ENCODE measurements at places on chromosomes 6 and 20.

DNA sequence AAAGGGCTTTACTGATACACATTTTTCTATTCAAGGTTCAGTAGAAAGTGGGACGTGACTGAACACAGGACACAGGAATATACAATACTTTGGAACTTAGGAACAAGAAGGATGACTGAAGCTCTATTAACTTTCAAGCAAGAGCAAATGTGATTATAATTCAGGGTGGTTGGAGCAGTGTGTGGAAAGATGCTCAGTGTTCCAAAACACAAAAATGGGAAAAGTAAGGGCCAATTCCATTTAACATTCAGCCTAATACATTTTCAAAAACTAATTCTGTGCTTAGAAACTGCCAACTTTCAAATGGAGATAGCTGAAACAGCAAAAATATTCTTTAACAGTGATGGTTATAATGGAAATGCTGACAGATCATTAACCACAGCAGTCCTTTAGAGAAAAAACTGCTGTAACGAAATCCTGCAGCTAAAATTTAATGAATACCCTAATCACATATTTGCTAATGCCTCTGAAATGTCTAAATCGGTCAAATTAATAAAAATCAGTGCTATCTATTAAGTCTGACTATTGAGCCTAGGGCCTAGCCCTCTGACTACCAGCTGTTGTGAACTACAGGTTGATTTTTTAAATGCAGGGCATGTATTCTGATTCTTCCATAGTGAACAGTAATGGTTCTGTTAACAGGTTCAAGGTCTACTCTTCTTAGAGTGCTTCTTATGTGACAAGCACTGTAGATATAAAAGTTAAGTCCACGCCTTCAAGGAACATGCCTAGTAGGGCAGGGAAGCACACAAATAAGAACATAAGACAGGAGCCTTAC, 45.9 kb downstream of the RARS2 start:
- no peak for DNase-seq

DNA sequence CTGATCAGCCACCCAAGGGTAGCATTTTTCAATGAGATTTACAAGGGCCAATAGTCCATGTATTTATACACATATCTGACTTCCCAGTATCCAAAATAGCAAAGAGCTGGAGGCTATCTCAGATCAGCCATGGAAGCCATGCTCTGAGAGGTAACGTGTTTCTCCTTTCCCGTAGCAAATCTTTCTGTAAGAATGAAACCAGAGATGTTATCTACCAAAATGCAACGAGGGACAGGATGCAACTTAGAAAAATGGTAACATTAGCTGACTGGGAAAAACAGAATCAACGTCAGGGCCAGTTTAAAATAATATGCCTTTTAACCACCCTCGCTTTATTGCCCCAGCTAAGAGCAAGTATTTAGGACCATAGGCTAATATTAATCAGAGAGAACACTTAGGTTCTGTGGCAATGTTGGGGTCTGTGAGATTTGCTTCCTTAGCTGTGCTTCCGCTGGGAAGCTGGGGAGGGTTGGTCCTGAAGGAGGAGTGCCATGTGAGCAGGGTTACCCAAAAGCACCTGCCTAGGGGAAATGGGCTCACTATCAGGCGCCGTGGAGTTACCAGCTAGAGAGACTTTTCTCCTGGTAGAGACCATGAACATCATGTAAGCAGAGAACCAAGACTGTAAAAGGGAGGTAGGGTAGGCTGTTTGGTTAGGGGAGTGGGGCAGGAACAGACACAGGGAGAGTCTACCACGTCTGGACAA, 1.2 kb downstream of the ZNF831 start:
- DNase-seq, result no peak

GRCh38 chr6:145119081-145119480, 616.2 kb downstream of the EPM2A start:
- DNase-seq, result no peak

DNA sequence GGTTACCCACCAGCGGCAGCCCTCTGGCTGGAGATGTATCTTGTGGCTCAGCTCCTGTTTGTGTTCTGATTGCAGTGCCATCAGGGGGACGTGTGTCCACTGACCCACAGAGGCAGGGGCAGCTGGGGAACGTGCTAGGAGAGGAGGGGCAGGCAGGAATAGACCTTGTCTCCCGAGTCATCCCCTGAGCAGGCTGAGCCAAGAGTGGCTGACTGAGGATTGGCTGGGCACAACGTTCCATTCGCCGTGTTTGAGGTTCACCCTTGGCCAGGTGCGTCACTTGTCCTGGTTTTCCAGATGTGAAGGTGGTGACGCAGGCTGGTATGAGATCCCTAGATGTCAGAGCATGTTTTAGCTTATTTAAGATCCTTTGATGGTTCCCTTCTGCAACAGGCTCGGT, 57.7 kb downstream of the ADNP start:
- DNase-seq, result no peak

- DNase-seq, result no peak
These were observed 520 bp downstream of the SLC24A3 start for GRCh38 chr20:19212821-19213502.

GRCh38 chr6:124546601-124547000, 415.6 kb upstream of the RNF217 start:
- no peak for DNase-seq

DNA sequence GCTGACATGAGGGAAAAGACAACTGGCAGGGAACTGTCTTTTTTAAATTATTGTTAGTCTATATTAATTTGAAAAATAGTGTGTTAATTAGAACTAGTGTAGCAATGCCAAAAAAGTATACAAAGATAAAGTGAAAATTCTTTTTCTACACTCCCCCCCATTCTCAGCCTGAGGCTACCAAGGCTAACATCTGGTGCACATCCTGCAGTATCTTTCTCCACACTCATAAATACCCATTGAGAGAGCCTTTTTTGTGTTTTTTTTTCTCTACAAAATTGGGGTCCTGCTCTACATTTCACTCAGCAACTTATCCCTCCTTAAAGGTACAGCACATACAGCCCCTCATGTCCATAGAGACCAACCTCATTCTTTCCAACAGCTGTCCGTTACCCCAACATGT, 20.7 kb downstream of the PREX1 start:
- DNase-seq, result no peak
